ENCODE measurements at places on chromosomes 5 and 9. TPM values are rescaled to one million over a fixed set of nuclear protein-coding genes. Genes with fewer than 3 reads are reported as not detected.

Gene ZNF354C
- 6.1 TPM for polyA plus RNA-seq

Gene BRD3
- 27.3 TPM for polyA plus RNA-seq

Gene PCDHGB6
- polyA plus RNA-seq: 29.2 TPM

Gene FBN2
- 2.3 TPM for polyA plus RNA-seq

Gene VLDLR
- 62.4 TPM for polyA plus RNA-seq

Gene FABP6
- not detected for polyA plus RNA-seq

Gene CEL
- polyA plus RNA-seq: 0.95 TPM

Gene ACOT12
- 3.0 TPM for polyA plus RNA-seq

Gene CAMLG
- polyA plus RNA-seq: 104 TPM

Gene PCDHGC3
- 2.1 TPM for polyA plus RNA-seq

Gene DNAH5
- 12.8 TPM for polyA plus RNA-seq

Gene SLC34A1
- polyA plus RNA-seq: not detected

Gene IL5
- polyA plus RNA-seq: not detected

Gene TOR4A
- polyA plus RNA-seq: 0.70 TPM

Gene SLC45A2
- polyA plus RNA-seq: 1.2 TPM

Gene PAX5
- polyA plus RNA-seq: not detected

Gene IFNA21
- not detected for polyA plus RNA-seq

Gene MYOZ3
- polyA plus RNA-seq: not detected

Gene GABRA6
- polyA plus RNA-seq: 2.2 TPM

Gene IL13
- 0.25 TPM for polyA plus RNA-seq

Gene LPAR1
- 0.32 TPM for polyA plus RNA-seq

Gene TSSK1B
- not detected for polyA plus RNA-seq

Gene SUSD3
- polyA plus RNA-seq: not detected

Gene GZMA
- not detected for polyA plus RNA-seq

Gene PRDM9
- polyA plus RNA-seq: not detected

Gene CDH6
- polyA plus RNA-seq: 2.1 TPM
